ENCODE measurements at places on chromosomes 5 and 9.

DNA sequence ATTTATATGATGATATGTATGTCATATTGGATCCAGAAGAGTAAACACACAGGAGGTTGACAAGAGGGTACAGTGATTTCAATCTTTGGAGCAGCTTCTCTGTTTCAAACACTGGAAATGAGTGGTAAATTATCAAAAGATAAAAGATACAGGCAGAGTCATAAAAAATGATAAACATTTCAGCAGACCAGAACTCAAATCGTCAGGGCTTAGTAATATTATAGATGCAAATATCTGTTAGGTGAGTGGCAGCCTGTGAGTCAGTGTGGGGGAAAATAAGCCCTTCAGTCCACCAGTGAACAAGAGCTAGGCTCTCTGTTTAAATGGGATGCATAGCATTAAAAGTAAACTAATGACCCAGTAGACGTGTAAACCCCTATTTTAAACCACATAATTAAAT lies 1378.1 kb downstream of the EFNA5 start:
- DNase-seq, result no peak

GRCh38 chr5:146947181-146947941 lies 68.8 kb upstream of the PPP2R2B start:
- no peak for DNase-seq

- DNase-seq, result no peak
Observed at GRCh38 chr9:95494416-95495371, 22.1 kb downstream of the PTCH1 start.

DNA sequence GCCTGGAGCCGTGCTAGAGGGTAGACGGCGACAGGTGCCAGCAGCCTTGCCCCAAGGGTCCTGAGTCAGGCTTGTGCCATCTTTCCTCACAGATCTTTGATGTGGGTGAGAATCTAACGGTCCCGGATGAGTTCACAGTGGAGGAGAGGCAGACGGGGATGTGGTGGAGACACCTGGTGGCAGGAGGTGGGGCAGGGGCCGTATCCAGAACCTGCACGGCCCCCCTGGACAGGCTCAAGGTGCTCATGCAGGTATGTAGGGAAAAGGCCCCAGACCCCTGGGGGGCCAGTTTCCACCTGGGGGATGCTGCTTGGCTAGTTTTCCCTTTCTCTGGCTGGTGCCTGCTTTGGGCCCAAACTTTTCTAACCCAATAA lies 24.0 kb downstream of the PTGES2 start:
- no peak for DNase-seq

GRCh38 chr5:88390096-88390441 lies 121.4 kb upstream of the TMEM161B start:
- no peak for DNase-seq

DNA sequence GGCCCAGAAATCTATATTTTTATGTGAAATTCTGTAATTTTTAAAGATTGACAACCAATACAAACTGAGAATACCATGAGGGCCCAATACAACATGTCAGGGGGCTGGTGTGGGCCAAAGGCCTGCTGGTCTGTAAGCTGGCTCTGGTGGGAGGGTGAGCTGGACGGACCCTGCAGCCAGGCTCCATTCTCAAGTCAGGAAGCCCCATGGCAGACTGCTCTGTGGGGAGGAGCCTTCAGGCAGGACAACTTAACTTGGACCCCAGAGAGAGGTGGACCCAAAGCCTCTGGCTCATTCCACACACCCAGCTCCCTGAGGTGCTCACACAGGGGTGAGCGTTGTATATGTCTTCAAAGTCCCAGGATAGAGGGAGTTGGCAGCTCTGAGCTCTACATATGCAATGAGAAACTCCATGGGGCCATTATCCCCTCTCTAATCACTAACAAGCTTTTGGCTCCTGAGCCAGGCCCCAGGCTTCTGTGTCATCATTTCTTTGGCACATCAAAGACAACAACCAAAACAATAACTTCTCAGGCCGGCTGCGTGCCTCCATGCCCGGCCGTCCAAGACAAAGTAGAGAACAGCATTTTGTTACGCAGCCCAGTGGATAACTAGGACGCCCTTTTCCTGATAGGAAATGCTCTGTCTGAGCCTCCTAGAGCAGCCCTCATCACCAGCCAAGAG lies 6.4 kb downstream of the SEPTIN8 start:
- no peak for DNase-seq

DNA sequence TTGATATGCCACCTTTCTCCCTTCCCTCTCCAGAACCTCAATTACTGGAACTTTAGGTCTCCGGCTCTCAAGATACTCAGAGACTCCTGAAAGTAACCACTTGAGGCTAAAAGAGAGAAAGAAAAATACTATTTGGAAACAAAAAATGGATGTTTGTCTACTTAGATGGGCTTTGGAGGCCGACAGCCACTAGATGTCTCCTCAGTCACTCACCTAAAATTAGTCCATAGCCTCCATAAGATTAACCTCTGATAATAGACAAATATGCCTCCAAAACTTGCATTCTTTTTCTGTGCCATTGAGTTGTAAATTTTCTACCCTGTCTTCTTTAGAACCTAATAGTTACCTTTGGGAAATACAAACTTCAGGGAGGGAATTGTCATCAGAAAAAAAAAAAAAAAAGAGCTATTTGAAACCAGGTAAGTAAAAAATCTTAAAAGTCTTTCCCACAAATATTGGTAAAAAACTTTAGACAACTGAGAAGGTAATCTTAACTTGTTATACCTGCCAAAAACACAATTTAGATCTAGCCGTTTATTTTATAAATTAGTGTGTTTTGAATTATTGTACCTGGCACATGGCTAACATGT lies 11.2 kb upstream of the PCDH1 start:
- DNase-seq, result no peak

DNA sequence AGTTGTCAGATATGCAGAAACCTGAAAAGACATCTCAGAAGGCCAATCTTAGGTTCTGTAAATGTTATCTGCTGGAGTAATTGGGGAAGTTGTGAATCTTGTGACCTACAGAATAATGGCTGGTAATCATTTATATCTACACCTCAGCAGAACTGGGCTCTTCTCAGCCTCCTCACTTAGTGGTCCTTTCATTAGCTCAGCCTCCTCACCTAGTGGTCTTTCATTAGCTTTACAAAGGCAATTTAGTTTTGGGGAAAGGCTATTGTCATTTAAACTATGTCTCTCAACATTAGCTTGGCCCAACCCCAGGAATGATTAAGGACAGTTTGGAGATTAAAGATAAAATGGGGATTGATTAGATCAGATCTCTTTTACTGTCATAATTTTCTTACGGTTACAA lies 284.2 kb upstream of the SGCD start:
- no peak for DNase-seq

DNA sequence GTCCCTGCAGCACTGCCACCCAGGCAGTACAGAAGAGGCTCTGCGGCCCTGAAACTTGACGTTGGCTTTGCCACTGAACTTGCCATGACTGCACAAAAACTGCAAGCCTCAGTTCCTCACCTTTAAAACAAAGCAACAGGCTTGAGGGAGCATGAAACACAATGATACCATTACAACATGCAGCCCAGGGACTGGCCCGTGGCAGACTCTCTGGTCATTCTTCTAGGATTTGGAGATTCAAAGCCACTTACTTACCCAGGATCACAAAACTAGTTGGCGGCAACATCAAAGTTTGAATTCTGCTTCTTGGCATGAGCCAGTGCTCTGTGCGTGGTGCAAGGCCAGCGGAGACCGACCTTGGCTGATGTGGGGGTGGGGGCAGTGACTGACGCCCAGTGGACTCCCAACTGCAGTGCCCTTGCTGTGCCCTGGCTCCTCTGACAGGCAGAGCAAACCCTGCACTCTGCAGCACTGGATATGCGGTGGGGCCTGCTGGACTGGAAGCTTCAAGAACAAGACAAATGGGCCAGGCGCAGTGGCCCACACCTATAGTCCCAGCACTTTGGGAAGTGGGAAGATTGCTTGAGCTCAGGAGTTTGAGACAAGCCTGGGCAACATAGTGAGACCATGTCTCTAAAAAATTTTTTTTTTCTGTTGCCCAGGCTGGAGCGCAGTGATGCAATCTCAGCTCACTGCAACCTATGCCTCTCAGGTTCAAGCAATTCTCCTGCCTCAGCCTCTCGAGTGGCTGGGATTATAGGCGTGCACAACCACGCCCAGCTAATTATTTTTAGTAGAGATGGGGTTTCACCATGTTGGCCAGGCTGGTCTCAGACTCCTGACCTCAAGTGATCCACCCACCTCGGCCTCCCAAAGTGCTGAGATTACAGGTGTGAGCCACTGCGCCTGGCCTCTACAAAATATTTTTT lies 18.9 kb downstream of the SQSTM1 start:
- DNase-seq, result no peak

GRCh38 chr9:106528158-106528557 lies 334.8 kb upstream of the ZNF462 start:
- DNase-seq, result no peak

GRCh38 chr5:132510076-132510475 lies 19.5 kb upstream of the IRF1 start:
- no peak for DNase-seq
